Heart left ventricle (tissue), 16 donors: ENCODE measurements at places on chromosomes 7 and 10. TPM values are rescaled to one million over a fixed set of nuclear protein-coding genes. Genes with fewer than 3 reads are reported as not detected.
A peak's percentile ranks its signal among the peaks of the same experiment; 100 is the strongest.

DNA sequence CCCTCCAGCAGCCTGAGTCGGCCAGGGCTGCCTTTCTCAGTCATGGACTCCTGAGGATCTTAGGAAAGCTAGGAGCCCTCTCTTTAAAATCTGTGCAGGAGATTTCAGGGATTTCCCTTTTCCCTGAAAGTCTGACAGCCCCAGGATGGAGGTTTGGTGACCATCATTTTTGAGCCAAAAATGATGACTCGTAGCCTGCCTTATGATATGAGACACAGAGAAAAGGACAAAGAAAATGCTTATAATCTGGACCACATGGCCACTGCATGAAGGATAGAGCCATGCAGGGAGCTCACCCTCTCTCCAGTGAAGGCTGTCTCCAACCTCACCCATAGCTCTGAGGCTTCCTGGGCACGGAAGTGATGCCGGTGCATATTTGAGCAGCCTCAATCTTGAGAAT lies 106.6 kb upstream of the CHST15 start:
- no peaks in the 10 kb centered on the region for H3K4me1 ChIP-seq
- no peak overlapping the region for H3K4me3 ChIP-seq
- H3K36me3 ChIP-seq: no peaks in the 10 kb centered on the region

The LIPK gene
- total RNA-seq: not detected

DNA sequence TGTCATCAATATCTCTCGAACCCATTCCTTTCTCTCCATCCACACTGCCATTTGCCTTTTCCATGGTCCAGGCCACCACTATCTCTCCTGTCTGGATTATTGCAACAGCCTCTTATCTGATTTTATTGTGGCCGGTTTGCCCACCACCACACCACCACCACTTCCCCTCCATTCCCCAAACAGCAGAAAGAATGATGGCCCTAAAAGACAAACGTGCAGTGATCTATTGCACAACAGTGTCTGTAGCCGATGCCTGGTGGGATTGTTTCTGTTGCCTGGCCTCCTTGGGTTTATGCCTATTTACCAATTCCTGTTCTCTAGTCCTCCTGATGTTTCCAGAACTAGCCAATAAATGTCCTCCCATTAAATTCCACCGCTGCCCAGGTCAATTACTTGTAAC lies 10.2 kb upstream of the ST8SIA6 start:
- no peak overlapping the region for H3K4me3 ChIP-seq
- H3K27ac ChIP-seq: no peak overlapping the region
- DNase-seq: no peak
- no peaks in the 10 kb centered on the region for H3K4me1 ChIP-seq
- no peaks in the 10 kb centered on the region for H3K36me3 ChIP-seq
- no peaks in the 10 kb centered on the region for H3K27me3 ChIP-seq

The LLCFC1 gene
- not detected for total RNA-seq

DNA sequence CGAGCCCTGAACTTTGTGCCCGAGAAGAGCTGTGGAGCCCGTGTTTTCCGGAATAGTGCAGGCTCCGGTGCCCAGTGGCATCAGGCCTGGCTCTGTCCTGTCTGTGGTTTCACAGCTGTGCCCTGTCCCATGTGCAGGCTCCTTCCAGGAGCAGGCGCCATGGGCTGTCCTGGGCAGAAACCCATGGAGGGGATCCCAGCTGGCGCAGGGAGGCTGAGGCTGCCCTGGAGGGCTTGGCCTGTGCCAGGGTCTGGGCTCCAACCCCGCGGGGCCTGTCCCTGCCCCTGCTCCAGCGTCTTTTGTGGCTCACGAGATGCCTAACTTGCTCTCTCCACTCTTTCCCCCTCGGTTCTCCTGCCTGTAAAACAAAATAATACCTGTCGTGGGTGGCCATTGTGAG lies 23.3 kb upstream of the CRHR2 start:
- H3K36me3 ChIP-seq: no peaks in the 10 kb centered on the region
- DNase-seq: no peak
- H3K27ac ChIP-seq: no peak overlapping the region
- H3K4me1 ChIP-seq: peaks cover 22% of the 10 kb centered on the region
- no peak overlapping the region for H3K4me3 ChIP-seq

GRCh38 chr10:100339236-100339635 lies 7.8 kb upstream of the SCD start:
- H3K4me1 ChIP-seq: no peaks in the 10 kb centered on the region
- no peaks in the 10 kb centered on the region for H3K36me3 ChIP-seq
- no peak for DNase-seq
- H3K27me3 ChIP-seq: peaks cover 5% of the 10 kb centered on the region

The LIMK1 gene
- total RNA-seq: 10.8 TPM

DNA sequence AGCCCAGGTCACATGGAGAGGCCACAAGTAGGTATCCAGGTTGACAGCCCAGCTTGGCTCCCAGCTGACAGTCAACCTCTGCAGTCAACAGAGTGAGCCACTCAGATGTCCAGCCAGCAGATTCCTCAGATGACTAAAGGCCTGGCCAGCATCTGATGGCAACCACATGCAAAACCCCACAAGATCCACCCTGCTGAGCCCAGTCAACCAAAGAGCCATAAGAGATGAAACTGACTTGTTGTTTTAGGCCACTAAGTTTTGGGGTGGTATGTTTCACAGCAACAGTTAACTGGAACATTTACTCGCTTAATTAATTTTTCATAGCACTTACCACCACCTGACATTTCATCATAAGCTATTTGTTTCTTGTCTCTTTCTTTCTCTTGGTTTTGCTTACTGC lies 107.3 kb upstream of the KDM7A start:
- no peak overlapping the region for H3K4me3 ChIP-seq
- no peaks in the 10 kb centered on the region for H3K36me3 ChIP-seq
- H3K4me1 ChIP-seq: no peaks in the 10 kb centered on the region
- no peak for DNase-seq

DNA sequence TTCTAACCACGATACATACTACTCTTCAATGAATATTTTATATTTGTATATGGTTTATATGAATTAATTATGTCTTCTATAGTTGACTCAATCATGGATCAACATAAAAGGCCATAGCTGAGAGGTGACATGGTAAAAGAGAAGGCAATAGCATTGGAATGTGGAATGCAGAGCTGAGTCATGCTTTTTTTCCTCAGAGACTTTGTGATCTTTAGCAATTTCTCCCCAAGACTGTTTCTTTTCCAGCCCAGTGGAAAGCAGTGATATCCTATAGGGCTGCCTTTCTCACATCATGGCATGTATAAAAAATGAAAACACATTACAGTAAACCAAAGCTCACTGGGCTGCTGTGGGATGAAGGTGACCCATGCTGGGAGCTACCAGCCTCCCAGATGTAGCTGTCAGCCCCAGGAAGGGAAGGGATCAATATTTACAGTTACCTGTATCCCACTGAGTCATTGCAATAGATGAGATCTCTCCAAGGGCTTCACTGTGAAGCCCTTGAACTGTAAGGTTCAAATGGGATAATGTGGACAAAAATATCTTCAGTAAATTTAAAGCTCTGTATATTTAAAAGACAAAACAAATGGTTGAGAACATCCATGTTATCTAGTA lies 30.2 kb downstream of the SLC39A12 start:
- no peak overlapping the region for H3K4me3 ChIP-seq
- H3K27ac ChIP-seq: no peak overlapping the region
- no peaks in the 10 kb centered on the region for H3K4me1 ChIP-seq
- DNase-seq: no peak

- no peak overlapping the region for H3K4me3 ChIP-seq
- no peaks in the 10 kb centered on the region for H3K4me1 ChIP-seq
- H3K27me3 ChIP-seq: no peaks in the 10 kb centered on the region
- no peaks in the 10 kb centered on the region for H3K36me3 ChIP-seq
- DNase-seq: no peak
Measured at GRCh38 chr7:83693256-83693655, 44.3 kb upstream of the SEMA3E start.

- H3K36me3 ChIP-seq: no peaks in the 10 kb centered on the region
- no peak for DNase-seq
- no peaks in the 10 kb centered on the region for H3K27me3 ChIP-seq
- H3K27ac ChIP-seq: no peak overlapping the region
Measured at GRCh38 chr10:66144016-66144415, 781.8 kb upstream of the LRRTM3 start.

- no peak for DNase-seq
- no peaks in the 10 kb centered on the region for H3K36me3 ChIP-seq
- no peaks in the 10 kb centered on the region for H3K4me1 ChIP-seq
- H3K4me3 ChIP-seq: no peak overlapping the region
- no peaks in the 10 kb centered on the region for H3K27me3 ChIP-seq
Measured at GRCh38 chr10:123848564-123849457, 42.8 kb downstream of the CPXM2 start.

- H3K36me3 ChIP-seq: no peaks in the 10 kb centered on the region
- H3K4me3 ChIP-seq: peak overlapping the region; percentile 86
- peak overlapping the region; percentile 94 for H3K27ac ChIP-seq
- H3K4me1 ChIP-seq: peaks cover 33% of the 10 kb centered on the region
- H3K27me3 ChIP-seq: no peaks in the 10 kb centered on the region
Measured at GRCh38 chr7:151518105-151518946, 1.4 kb downstream of the RHEB start.

GRCh38 chr10:25176421-25176968 lies 1.7 kb downstream of the GPR158 start:
- H3K4me3 ChIP-seq: no peak overlapping the region
- no peak overlapping the region for H3K27ac ChIP-seq
- no peaks in the 10 kb centered on the region for H3K4me1 ChIP-seq
- H3K27me3 ChIP-seq: peaks cover 31% of the 10 kb centered on the region

DNA sequence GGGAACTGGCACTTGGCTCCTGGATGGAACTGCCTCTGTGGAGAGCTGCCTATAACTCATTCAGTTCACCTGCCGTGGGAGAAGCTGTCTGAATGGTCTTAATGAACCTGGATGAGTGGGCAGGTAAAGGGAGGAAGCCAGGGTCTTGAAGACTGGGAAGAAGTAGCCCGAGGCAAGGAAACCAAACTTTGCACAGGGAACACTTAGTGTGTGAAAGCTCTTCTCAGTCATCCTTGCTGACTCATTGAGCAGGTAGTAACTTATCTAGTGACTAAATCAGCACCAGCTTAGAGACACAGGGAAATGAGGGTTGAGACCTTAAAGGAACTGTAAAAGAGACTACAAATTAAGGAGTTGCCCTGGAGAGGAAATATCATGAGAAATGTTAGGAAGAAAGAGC lies 9.9 kb downstream of the LRRC4 start:
- H3K27ac ChIP-seq: no peak overlapping the region
- peaks cover 9% of the 10 kb centered on the region for H3K4me1 ChIP-seq
- peaks cover 5% of the 10 kb centered on the region for H3K36me3 ChIP-seq
- no peak for DNase-seq
- H3K4me3 ChIP-seq: no peak overlapping the region

The SH2D4B gene
- not detected for total RNA-seq

GRCh38 chr10:16993186-16993585 lies 136.4 kb downstream of the CUBN start:
- no peaks in the 10 kb centered on the region for H3K4me1 ChIP-seq
- H3K27me3 ChIP-seq: no peaks in the 10 kb centered on the region
- peak overlapping the region; percentile 58 for H3K27ac ChIP-seq
- H3K36me3 ChIP-seq: no peaks in the 10 kb centered on the region
- no peak for DNase-seq

DNA sequence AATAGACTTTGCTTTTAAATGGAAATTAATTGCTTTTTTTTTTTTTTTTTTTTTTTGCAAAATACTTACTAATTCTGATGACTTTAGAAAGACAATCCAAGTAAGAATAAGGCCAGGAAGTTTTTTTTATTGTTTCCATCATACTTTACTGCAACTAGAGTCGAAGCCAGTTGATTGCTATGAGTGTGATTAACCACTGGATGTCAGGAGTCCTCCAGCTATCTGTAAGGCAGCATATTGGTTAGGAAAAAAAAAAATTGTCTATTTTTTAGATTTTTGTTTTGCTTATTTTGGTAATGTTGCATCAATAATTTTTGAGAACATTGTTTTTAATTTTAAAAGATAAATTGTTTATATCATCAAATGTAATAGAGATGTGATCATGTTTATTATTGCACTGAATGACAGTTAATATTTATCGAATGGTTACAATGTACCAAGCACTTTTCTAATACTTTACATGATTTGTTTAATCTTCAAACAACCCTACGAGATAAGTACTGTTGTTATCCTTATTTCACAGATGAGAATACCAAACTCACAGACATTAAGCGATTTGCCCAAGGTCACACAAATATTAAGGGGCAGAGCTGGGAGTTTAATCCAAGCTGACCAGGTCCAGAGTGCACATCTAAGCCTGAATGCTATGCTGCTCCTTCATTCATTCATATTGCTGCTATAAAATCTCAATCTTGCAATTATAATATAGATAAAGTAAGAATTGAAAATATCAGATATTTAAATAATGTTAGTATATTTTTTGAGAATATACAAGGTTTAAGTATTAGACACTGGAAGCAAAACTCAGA lies 19.9 kb upstream of the LMOD2 start:
- H3K4me3 ChIP-seq: no peak overlapping the region
- no peak for DNase-seq
- no peaks in the 10 kb centered on the region for H3K36me3 ChIP-seq
- H3K4me1 ChIP-seq: no peaks in the 10 kb centered on the region

DNA sequence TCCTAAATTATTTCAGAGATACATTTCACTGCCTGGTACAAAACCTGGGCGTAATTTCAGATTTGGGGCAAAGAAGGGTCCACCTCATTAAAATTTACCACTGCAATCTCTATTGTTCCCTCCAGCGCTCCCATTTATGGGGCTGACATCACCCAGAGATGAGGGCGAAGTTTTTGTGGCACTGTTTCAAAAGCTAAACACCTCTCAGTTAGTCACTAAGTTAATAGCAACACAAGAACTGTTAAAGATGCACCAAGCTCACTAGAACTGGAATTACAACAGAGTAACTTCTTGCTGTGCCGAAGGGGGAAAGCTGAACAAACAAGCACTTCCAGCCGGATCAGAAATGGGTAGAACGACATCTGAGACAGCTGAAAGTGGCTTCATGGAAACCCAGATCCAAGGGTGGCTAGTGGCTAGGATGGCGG lies 179.4 kb downstream of the GATA3 start:
- DNase-seq: no peak
- H3K27ac ChIP-seq: no peak overlapping the region
- no peaks in the 10 kb centered on the region for H3K36me3 ChIP-seq
- H3K4me1 ChIP-seq: no peaks in the 10 kb centered on the region
- H3K4me3 ChIP-seq: no peak overlapping the region
- H3K27me3 ChIP-seq: no peaks in the 10 kb centered on the region
